HS-27A (cell line): ENCODE measurements at places on chromosomes 7 and 10.
A peak's percentile ranks its signal among the peaks of the same experiment; 100 is the strongest.

- DNase-seq, result no peak
Measured at GRCh38 chr7:150978126-150978789, at the start of gene KCNH2. KCNH2 (minus strand) TSS chr7:150978321; CDS start chr7:150977913, 408 bp downstream.

DNA sequence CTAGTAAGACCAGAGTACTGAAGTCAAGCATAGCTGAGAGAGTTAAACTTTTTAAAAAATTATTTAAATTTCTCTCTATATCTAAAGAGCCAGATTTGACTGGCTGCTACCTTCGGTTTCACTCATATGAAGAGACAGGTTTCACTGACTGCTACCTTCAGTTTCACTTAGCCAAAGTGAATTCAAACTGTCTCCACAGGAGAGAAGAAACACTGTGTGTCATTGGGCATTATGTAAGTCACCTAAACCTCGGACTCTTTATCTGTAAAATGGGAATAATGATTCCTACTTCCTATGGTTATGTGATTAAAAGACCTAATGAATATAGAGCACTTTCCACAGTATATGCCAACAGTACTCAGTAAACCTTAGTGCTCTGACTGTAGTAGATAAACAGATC is 41.6 kb upstream of the MET start:
- no peak for DNase-seq

- DNase-seq, result no peak
Measured at GRCh38 chr10:4720463-4720862, 105.5 kb upstream of the AKR1E2 start.

- no peak for DNase-seq
Measured at GRCh38 chr10:129855836-129856563, 108.1 kb downstream of the EBF3 start.

- DNase-seq, result no peak
Measured at GRCh38 chr7:5274441-5274840, 8.3 kb upstream of the SLC29A4 start.

DNA sequence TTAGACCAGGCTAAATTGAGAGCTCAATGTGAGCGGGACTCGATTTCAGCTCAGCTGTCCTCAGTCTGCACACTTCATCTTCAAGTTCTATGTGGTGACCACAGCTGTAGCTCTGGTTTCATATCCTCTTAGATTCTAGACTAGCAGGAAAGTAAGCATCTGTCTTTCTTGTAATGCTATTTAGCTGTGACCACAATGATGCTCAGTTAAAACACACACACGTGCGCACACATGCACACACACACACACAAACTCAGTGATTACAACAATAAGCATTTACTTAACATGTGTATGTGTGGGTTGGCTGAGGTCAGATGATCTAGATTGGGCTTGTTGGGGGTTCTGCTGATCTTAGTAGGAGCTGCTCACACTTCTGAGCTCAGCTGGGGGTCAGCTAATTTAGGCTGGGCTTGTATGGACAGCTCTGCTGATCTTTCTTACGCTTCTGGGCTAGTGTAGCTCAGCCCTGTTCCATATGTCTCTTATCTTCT is 82.5 kb downstream of the ZNF365 start:
- DNase-seq, result no peak

GRCh38 chr10:104640339-104641186 is 527 bp upstream of the SORCS3 start:
- no peak for DNase-seq

GRCh38 chr10:128522551-128523308 is 396.5 kb upstream of the MKI67 start:
- DNase-seq, result no peak

DNA sequence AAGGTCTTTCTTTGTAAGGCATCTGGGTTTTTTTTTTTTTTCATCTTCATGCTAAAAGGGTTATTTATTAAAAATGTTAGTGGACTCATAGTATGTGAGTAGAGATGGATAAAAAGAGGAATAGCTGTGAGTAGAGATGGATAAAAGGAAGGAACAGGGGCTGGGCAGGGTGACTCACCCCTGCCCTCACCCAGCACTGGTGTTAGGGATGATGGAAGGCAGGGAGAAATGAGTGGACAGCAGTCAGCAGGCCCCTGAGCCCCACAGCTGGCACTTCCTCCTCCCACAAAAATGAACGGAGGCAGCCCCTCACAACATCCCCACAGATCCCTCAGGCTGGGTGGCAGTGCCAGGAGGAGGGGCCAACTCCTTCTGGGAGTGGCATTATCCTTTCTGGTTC is 39.3 kb downstream of the ANTXRL start:
- DNase-seq, result no peak

DNA sequence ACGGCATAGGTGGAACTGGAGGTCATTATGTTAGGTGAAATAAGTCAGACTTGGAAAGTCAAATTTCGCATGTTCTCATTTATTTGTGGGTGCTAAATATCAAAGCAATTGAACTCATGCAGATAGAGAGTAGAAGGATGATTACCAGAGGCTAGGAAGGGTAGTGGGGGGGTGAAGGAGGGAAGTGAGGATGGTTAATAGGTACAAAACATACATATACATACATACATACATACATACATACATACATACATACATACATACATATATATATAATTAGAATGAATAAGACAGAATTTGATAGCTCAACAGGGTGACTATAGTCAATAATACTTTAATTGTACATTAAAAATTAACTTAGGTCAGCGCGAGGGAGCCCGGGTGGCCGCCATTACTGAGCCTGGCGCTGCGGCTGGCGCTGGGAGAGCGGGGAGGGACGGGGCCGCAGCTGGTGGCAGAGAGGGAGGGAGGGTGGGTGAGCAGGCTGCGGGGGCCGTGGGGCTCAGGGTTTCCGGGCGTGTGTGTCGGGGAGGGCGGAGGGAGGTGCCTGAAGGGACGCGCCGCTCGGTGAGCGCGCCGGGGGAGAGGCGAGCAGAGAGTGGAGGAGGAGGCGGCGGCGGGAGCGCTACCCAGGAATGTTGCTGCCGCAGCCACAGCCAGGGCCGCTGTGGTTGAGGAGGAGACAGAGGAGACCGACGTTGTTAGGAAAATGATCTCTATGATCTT is 85.8 kb upstream of the EGFR start:
- no peak for DNase-seq

- DNase-seq, result no peak
Measured at GRCh38 chr10:66483966-66484365, 441.9 kb upstream of the LRRTM3 start.

GRCh38 chr7:109179601-109180000 is 609.9 kb downstream of the DNAJB9 start:
- no peak for DNase-seq

- DNase-seq, result no peak
Measured at GRCh38 chr7:94509887-94510581, 425 bp downstream of the CASD1 start.

GRCh38 chr10:16756561-16757221 is 60.5 kb downstream of the RSU1 start:
- no peak for DNase-seq

DNA sequence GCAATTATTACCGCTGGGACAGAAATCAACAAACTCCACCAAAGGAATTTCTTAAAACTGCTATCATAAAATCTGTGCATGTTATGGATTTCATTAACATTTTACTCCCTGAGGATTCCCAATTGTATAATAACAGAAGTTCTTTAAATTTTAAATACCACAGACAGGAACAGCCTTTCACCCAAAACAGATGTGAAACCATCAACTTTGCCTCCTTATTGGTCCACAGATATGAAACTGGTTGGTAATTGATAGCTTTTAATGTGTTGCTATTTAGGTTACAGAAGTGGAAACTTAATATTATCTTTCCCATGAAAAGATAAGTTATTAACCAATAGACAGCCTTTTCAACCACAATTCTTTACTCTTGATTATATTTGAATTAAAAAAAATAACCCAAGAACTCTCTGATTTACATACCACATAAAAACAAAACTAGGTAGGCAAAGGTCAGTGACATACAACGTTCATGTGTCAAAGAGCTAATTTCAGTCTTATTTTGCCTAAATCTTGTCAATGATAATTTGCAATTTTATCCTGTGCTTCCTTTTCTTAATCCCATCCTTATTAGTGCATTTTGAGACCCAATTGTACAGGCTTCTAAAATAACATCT is 90.0 kb downstream of the NRP1 start:
- no peak for DNase-seq

- no peak for DNase-seq
Measured at GRCh38 chr10:45581582-45582385, 90.8 kb downstream of the ZFAND4 start.

GRCh38 chr10:59575269-59575668 is 134.4 kb downstream of the SLC16A9 start:
- peak; percentile 7 for DNase-seq

- no peak for DNase-seq
Measured at GRCh38 chr7:16357921-16358320, 63.4 kb downstream of the CRPPA start.

DNA sequence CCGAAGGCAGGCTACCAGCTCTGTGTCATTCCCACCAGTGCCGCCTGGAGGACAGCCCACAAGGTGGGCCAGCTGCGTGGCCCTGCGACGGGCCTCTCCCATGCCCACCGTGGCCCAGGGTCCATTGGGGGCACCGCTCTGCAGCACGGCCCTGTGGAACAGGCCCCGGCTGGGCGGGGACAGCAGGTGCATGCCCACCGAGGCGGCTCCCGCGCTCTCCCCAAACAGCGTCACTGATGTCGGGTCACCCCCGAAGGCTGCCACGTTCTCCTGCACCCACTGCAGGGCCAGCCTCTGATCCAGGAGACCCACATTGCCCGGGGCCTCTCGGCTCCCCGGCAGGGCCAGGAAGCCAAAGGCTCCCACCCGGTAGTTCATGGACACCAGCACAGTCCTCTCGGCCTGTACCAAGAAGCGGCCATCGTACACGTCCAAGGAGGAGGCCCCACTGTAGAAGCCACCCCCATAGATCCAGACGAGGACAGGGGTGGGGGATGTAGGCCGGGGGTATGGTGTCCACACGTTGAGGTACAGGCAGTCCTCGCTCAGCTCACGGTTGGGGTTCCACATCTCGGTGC is 2.3 kb downstream of the ACHE start:
- no peak for DNase-seq

DNA sequence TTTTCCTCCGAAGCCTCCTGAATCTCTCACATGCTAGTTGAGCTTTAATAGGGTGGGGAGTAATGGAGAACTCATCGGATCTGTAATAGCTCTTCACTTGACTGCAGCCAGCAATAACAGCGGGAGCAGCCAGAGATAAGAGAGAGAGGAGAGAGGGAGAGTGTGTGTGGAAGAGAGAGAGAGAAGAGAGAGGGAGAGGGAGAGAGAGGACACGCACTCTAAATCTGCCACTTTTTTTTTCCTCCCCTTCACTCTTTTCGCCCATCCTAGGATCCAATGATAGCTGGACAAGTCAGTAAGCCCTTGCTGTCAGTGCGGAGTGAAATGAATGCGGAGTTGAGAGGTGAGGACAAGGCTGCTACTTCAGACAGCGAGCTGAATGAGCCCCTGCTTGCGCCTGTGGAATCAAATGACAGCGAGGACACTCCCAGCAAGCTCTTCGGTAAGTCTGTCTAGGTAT is 107.9 kb downstream of the POU6F2 start:
- no peak for DNase-seq

DNA sequence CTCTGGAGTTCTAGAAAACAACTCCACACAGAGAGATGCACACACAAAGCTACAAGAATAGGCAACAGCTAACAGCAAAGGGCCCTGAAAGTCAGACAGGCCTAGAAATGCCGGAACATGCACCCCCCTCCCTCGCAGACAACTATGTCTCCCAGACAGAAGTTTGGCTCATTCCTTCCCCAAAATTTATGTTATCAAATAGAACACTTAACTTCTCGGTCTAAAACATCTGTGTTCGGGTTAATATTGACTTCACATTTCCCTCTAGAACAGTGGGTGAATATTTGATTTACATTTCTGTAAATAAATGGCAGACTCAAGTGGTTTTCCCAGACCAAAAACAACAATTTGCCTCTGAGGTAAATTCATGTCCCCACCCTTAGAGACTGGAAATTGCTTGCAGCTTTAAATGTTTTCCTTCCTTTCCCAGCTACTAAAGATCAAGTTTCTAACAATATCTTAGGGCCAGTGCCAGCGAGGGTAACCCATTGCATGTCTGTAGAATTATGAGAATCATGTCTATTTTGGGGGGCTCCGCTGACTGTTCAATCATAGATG is 92.5 kb upstream of the INHBA start:
- no peak for DNase-seq

GRCh38 chr10:94785211-94785610 is 22.7 kb downstream of the CYP2C19 start:
- peak; percentile 7 for DNase-seq

DNA sequence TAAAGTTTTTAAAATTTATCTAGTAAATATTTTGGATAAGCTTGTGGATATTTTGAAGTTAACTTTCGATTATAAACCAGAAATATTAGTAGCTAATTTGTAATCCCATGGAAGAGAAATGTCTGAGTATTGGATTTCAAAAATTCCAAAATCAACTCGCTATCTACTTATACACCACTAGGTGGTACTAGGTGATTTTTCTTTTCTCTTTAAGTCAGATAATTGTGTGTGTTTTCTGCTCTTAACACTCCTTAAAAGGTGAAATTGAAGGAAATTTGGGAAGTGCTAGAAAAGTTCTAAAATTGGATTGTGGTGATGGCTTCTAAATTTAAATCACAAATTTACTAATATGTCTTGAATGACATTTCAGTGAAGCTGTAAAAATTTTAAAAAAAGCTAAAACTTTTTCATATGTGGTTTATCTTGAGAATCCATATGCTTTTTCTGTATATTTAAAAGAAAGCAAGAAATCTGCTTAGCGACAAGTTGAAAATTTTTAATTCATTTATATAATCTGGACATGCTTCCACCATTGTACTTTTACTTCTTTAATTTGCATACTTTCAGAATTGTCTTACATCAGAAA is 90.2 kb downstream of the IPMK start:
- DNase-seq, result no peak

DNA sequence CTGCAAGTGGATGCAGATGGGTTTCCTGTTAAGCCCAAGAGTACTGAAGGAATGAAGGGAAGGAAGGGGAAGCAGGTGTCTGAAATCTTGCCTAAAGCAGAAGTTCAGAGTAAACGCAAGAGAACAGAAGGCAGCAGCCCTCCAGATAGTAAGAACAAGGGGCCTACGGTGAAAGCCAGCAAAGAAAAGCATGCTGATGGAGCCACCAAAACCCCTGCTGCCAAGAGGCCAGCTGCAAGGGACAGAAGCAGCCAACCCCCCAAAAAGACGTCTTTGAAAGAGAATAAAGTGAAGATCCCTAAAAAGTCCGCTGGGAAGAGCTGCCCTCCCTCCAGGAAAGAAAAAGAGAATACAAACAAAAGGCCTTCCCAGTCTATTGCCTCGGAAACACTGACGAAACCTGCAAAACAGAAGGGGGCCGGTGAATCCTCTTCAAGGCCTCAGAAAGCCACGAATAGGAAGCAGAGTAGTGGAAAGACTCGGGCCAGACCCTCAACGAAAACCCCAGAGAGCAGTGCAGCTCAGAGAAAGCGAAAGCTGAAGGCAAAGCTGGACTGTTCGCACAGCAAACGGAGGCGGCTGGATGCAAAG is 152.5 kb downstream of the LCOR start:
- no peak for DNase-seq

DNA sequence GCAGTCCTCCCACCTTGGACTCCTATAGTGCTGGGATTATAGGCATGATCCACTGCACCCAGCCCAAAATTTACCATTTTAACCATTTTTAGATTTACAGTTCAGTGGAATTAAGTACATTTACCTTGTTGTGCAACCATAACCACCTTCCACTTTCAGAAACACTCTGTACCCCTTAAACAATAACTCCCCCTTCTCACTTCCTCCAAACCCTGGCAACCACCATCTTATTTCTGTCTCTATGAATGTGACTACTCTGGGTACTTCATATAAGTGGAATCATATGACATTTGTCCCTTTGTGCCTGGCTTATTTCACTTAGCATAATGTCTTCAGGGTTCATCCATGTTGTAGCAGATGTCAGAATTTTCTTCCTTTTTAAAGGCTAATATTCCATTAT is 33.6 kb downstream of the SUFU start:
- DNase-seq, result no peak

- no peak for DNase-seq
Measured at GRCh38 chr10:3186368-3186767, 13.8 kb upstream of the PITRM1 start.
